ELF-1 (cell line): ENCODE measurements at places on chromosomes 2 and 18.

DNA sequence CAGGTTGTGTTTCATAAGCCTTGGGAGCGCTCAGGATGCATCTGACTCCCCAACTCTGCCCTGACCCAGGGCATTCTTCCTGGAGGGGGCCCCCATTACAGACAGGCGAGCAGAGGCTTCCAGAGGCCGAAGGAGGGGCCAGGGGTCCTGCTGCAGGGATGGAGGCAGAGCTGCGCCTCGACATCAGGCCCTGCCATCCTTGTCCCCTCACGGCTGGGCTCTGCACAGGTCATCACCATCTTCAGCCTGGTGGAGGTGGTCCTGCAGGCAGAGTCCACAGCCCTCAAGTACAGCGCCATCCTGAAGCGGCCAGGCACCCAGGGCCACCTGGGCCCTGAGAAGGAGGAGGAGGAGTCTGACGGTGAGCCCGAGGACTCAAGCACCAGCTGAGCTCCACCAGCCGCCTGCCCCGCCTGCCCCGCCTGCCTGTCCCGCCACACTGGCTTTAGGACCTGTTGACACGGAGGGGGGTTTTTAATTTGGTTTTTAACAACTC lies 42.3 kb upstream of the ALPP start:
- DNase-seq = no peak

DNA sequence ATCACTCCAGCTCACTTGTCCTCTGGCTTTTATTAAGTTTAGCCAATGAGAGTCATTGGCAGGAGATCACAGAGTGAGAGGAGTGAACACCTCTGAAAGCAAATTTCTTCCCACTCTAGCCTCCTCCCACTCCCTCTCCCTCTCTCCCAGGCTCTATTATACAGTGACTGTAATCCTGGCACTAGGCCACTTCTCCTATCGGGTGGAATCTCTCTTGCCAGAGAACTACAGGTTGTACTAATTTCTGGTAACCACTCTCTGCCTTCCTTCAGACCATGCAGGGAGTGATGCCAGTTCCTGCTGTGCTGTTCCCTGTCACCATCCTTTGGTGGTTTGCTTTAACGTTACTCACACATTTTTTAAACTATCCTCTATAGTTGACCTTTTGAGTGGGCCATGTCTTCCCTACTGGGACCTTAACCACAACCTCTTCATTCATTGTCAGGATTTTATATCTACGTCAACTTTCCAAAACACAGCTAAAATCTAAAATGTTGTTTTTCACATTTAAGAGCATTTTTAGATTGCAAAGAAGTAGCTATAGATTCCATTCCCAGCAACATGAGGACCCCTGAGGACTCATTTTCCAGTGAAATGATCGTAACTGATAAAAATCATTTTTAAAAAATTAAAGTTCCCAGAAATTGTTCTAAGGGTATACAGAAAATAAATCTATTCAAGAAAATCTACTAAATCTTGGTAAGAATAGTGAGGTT lies 217.1 kb downstream of the MREG start:
- no peak for DNase-seq

- DNase-seq = no peak
Observed at GRCh38 chr2:32611366-32611765, 16.5 kb upstream of the TTC27 start.

- no peak for DNase-seq
Observed at GRCh38 chr2:37306024-37306423, 18.6 kb downstream of the PRKD3 start.

DNA sequence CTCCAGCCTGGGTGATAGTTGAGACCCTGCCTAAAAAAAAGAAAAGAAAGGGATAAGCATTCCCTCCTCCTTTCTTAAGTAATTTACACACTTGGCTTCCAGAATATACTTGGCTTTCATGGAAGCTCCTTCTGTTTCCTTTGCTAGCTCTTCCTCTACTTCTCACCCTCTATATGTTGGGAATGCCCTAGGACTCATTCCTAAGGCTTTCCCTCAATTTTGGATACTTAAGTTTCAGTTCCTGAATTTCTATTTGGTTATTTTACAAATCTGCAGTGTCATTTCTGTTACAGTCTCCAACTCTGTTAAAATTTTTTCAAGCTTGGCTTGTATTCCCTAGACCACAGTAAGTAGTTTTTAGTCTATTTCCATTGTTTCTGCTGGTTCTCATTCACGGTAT lies 23.6 kb downstream of the SP3 start:
- DNase-seq = no peak

- DNase-seq = no peak
Observed at GRCh38 chr18:55927831-55928230, 339.8 kb upstream of the TCF4 start.

DNA sequence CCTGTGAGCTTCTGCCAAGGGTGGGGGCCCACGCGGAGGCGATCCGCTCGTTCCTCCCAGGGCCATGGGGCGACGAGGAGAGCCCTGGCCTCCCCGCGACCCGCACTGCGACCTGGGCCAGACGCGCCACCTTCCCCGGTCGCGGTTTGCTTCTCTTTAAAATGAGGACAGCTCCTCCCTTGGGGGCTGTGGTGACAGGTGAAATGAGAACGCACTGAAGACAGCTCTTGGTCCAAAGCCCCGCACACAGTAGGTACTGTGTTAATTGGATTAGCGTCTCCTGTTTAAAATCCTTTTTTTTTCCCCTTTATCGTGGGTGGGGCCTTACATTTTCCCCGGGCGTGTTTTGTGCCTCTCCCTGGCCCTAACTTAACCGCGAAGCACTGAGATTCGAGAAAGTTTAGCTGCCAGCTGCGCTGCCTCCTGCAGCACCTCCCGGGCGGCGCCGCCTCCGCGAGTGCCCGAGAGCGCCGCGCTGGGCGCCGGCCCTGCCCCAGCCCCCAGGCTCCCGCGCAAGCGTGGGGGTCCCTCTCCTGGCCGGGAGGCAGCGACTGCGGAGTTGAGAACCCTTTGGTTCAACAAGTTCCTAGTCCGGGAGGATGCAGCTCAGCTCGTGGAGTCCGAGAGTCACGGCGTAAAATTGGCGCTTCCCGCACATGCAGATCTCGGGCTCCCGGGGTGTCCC lies 1.1 kb downstream of the HPCAL1 start:
- DNase-seq = peak; percentile 58

DNA sequence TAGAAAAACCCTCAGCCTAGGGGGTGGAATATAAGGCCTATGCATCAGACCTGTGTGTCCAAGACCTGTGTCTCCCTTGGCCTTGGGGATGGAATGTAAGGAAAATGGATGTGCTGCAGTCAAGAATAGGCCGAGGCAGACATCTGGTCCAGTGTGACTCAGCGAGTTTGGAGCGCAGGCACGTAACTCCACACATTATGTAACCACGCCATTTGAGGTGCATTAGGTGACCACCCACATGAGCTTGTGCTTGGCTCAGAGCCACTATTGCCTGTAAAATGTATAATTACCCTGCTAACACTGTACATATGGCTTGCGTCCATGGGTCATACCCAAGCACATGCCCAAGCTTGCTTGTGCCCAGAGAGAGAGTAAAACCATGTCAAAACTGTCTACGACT lies 580.9 kb upstream of the HNMT start:
- peak; percentile 9 for DNase-seq

DNA sequence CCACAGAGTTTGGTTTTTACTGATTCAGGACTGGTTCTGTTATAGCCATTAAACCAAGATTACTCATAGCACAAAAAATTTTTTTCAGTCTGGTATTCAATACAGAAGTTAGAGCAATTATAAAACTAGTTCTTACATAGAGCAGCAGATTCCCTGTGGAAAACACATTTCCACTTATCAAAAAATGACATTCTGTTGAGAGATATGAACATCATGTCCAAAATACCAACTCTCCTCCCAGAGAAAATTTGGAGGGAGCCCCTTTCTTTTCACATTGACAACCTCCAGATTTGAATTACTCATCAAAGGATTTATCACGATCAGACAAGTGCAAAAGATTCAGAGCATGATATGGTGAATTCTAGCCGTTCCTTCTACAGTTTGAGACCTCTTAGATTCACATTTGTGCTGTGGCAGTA lies 126.8 kb upstream of the SERPINE2 start:
- no peak for DNase-seq

DNA sequence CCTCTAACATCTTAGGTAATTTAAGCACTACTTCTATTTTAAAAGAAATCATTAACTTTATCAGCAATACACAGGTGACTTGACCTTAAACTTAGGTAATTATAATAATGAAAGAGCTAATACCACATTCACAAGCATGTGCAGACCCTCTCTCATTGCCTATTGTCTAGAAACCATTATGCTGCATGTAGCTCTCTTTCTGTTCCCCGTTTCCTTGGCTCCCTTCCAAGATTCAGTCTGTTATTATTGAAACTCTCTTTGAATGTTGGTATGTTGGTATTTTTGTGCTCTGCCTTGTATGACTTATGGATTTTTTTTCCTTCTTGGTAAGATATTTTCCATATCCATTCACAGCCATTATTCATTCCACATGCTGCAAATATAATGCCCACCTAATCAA lies 201.2 kb downstream of the CDCA7 start:
- DNase-seq = no peak

DNA sequence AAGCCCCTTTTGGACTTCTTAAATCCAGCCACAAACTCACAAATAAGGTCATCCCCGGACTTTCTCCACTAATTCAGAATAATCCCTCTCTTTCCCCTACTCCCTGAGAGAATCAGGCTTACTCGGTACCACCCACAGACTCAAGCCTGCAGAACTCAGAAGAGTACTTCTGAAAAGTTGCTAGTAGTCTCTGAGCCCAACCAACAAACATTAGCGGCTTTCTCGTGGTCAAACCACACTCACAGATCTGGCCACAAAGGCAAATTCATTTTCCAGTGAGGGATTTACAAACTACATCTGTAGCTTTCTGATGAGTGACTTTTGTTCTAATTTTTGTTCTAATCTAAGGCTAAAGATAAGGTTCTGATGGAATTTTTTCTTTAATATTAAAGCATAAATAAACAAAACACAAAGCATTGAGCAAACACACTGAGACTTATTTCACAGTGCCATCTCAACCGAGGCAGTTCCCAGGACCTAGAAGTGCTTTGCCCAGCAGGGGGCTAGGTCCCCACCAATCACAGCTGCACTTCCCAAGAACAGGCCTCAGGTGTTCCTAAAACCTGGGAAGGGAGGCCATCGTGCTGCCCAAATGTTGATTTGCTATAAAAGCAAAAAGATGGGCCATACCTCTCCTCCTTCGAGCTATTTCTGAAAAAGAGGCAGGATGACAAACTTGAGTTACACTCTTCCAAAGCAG lies 110.7 kb downstream of the COLEC12 start:
- no peak for DNase-seq

DNA sequence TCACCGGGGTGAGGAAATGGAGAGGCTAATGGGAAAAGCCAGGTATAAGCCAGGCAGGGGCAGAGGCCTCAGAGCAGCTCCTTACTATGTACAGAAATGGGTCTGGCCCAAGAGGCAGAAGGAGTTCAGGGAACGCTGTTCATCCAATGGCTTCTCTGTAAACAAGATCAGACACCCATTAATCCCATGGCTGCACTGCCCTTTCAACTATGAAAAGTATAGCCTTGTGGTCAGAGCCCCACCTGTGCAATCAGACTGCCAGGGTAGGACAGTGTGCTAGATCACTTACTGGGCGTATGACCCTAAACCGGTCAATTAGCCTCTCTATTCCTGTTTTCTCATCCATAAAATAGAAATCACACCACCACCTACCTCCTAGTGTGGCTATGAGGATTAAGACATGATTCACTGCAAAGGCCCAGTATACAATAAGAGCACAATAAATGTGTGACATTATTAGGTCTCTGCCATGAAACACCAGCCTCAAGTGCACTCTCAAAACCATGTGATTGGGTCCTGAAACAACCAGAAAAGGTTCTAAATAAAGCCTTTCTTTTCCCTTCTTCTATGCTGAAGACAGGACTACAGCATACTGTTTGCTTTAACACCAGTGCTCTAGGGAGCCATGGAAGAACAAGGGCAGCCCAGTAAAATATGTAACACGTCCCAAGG lies 4.4 kb downstream of the ANKRD44 start:
- DNase-seq = no peak

DNA sequence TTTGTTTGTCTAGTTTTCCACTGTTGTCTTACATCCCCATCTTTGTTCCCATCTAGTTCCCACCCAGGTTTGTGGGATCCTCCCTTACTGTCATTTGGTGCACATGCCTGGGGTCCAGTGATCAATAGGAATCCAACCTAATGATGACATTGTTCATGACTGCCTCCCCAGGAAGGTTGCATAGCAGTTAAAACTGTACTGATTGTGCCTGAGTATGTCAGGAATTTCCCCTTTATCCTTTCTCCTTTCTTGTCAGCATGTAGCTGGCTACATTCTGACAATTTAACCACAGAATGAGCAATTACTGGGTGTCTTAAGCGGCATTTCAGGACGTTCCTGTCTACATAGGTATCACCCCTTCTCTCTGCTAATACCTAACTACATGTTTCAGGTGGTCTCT lies 653.0 kb downstream of the CNTNAP5 start:
- DNase-seq = no peak

DNA sequence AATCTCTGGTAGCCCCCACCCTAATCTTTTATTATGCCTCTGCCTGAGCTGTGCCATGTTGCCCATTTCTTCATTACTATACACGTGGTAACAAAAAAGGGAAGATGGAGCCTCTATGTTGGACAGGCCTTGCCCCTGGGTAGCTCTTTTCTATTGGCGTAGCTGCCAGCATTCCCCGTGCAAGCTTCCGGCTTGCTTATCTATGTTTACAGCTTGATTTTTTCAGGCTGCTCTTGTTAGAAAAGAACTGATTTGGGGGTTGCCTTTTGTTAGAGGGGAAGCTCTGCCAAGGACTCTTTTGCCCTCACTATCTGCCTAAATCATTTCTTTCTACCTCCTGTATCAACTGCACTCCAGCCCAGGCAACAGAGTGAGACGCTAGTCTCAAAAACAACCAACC lies 45.5 kb upstream of the ZSWIM2 start:
- no peak for DNase-seq

- DNase-seq = no peak
Observed at GRCh38 chr18:59274533-59274928, 1.3 kb upstream of the RAX start.

GRCh38 chr2:97701851-97702465 lies 11.4 kb upstream of the ZAP70 start:
- no peak for DNase-seq

DNA sequence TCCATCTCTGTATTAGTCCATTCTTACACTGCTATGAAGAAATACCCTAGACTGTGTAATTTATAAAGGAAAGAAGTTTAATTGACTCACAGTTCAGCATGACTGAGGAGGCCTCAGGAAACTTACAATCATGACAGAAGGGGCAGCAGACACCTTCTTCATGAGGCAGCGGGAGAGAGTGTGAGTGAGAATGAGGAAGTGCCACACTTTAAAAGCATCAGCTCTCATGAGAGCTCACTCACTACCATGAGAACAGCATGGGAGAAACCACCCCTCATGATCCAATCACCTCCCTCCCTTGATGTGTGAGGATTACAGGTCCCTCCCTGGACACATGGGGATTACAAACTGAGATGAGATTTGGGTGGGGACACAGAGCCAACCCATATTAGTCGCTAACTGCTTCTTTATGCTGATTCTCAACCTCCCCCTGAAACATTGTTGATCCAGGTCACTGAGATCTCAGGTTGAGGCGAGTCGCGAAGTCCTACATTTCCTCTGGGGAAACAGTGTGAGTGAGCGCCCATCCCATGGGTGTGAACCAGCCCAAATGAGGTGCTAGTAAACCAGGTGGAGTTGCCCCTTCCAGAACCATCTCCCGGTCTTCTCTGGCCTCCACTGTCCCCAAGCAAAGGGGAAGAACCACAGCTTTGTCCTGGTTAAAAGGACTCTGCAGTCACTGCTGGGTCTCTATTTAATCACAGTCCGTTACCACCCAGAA lies 123.8 kb downstream of the CAPN13 start:
- DNase-seq = no peak
